Mesangial cell (primary cell): ENCODE measurements at places on chromosomes 1 and 21. TPM values are rescaled to one million over a fixed set of nuclear protein-coding genes. Genes with fewer than 3 reads are reported as not detected.

Gene MAP7D1
- 153 and 226 TPM in 2 replicates for total RNA-seq

Gene MEGF6
- total RNA-seq = 7.3 and 22.1 TPM in 2 replicates

Gene TIE1
- total RNA-seq = 0.98 and 1.0 TPM in 2 replicates

Gene LCE1C
- not detected in 2 replicates for total RNA-seq

Gene CD2
- not detected in 2 replicates for total RNA-seq

Gene KIF17
- 0.81 and 4.3 TPM in 2 replicates for total RNA-seq

Gene FCRL6
- not detected in 2 replicates for total RNA-seq

Gene CLDN17
- total RNA-seq = not detected in 2 replicates

Gene NAV1
- total RNA-seq = 46.3 and 65.5 TPM in 2 replicates

Gene KIAA1614
- 0.98 and 6.7 TPM in 2 replicates for total RNA-seq

Gene WNT4
- total RNA-seq = under 0.01 and 3.3 TPM in 2 replicates

Gene SPRR1A
- total RNA-seq = not detected in 2 replicates

Gene TBX19
- total RNA-seq = 0.76 and 0.98 TPM in 2 replicates

Gene NOS1AP
- total RNA-seq = 0.38 and 0.81 TPM in 2 replicates

Gene UMODL1
- total RNA-seq = not detected in 2 replicates

Gene SPRR2B
- not detected in 2 replicates for total RNA-seq

Gene ANGPTL1
- total RNA-seq = not detected in 2 replicates

Gene TRABD2B
- 0.33 and 2.5 TPM in 2 replicates for total RNA-seq

Gene BSND
- total RNA-seq = not detected in 2 replicates

Gene CASP9
- 16.0 and 17.6 TPM in 2 replicates for total RNA-seq

Gene ARHGAP30
- total RNA-seq = not detected in 2 replicates

Gene NHLH1
- total RNA-seq = under 0.01 TPM in 2 replicates

Gene BGLAP
- total RNA-seq = 0.51 TPM in 1 of 2 replicates, not detected in the other

Gene LCE2C
- not detected in 2 replicates for total RNA-seq

Gene SPRR2E
- not detected in 2 replicates for total RNA-seq

Gene RAB42
- 4.6 and 5.2 TPM in 2 replicates for total RNA-seq

Gene MPL
- total RNA-seq = 0.13 TPM in 1 of 2 replicates, not detected in the other

Gene PRR9
- total RNA-seq = not detected in 2 replicates

Gene EPHA2
- 120 and 175 TPM in 2 replicates for total RNA-seq

Gene SPATA21
- not detected in 2 replicates for total RNA-seq

Gene CD5L
- not detected in 2 replicates for total RNA-seq

Gene OSBPL9
- 61.6 and 65.5 TPM in 2 replicates for total RNA-seq

Gene CYP4A22
- total RNA-seq = not detected in 2 replicates

Gene RRAGC
- 7.7 and 16.0 TPM in 2 replicates for total RNA-seq

Gene FALEC
- total RNA-seq = 0.49 TPM in 1 of 2 replicates, not detected in the other

Gene SHISA4
- total RNA-seq = 19.2 and 36.9 TPM in 2 replicates

Gene SELL
- 0.16 TPM in 1 of 2 replicates, not detected in the other for total RNA-seq

Gene C1orf94
- total RNA-seq = not detected in 2 replicates

Gene RSPH1
- total RNA-seq = 0.38 TPM in 1 of 2 replicates, not detected in the other

Gene TLCD4
- 0.98 and 2.0 TPM in 2 replicates for total RNA-seq

Gene MYOG
- total RNA-seq = not detected in 2 replicates

Gene HEYL
- total RNA-seq = 0.16 and 0.38 TPM in 2 replicates
